ENCODE measurements at places on chromosomes 7 and 10.

DNA sequence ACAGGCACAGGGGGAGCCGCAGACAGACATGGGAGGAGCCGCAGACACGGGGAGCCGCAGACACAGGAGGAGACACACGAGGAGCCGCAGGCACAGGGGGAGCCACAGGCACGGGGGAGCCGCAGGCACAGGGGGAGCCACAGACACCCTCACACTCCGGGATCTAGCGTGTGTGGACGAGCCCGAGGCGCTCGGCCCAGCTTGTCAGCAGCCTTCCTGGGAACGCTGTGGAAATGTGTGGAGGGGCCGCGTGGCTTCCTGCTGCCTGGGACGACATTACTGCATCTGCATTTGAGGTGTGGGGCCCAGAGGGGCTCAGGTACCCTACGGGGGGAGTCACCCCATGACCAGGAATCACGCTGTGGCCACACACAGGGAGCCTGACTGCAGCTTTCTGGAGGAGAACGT is 313.2 kb downstream of the PTPRN2 start:
- no peak for DNase-seq

- no peak for DNase-seq
These were observed 16.4 kb upstream of the ELAPOR2 start for GRCh38 chr7:87075671-87076404.

DNA sequence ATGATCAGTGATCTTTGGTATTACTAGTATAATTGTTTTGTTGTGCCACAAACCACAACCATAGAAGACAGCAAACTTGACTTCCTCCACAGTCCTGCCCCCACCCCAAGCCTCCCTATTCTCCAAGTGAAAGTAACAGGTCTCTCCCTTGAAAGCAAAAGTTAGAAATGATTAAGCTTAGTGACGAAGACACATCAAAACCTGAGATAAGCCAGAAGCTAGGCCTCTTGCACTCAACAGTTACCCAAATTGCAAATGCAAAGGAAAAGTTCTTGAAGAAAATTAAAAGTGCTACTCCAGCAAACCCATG is 7.5 kb downstream of the SAR1A start:
- DNase-seq = peak; percentile 24

DNA sequence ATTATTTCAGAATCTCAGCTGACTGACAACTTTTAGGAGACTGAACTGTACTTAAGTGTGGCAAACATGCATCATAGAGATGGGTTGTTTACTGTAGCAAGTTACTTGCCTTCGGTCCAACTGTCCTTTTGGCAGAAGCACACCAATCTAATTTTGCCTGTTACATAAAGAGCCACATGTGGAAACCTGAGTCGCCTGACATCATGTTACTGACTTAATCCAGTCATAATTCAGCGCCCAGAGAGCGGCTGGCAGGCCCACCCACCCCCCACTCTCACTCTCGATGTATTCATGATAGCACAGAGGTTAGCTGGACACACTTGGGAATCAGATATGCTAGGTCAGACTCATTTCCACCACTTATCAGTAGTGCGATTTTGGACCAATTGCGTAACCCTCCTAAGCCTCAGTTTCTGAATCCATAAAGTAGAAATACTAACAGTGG is 57.3 kb upstream of the CAPZA2 start:
- DNase-seq = no peak

- no peak for DNase-seq
These were observed 185.7 kb downstream of the TAX1BP1 start for GRCh38 chr7:27925573-27926201.

- no peak for DNase-seq
These were observed 140.6 kb downstream of the ARHGAP22 start for GRCh38 chr10:48464121-48464870.

All from erythroblast (primary cell).